Kidney (tissue), 22 donors: ENCODE measurements at places on chromosomes 1 and 21.

- DNase-seq, result peak; percentile 81
These were observed 25.5 kb downstream of the CAPN9 start for GRCh38 chr1:230772457-230773395.

- DNase-seq, result no peak
These were observed 188.1 kb upstream of the SAMSN1 start for GRCh38 chr21:14734191-14734590.

GRCh38 chr1:43243299-43243698 is 26.5 kb upstream of the TMEM125 start:
- no peak for DNase-seq

GRCh38 chr1:115229016-115229415 is 109.0 kb downstream of the NGF start:
- DNase-seq, result no peak

GRCh38 chr1:154351363-154352068 is 26.2 kb downstream of the ATP8B2 start:
- no peak for DNase-seq

DNA sequence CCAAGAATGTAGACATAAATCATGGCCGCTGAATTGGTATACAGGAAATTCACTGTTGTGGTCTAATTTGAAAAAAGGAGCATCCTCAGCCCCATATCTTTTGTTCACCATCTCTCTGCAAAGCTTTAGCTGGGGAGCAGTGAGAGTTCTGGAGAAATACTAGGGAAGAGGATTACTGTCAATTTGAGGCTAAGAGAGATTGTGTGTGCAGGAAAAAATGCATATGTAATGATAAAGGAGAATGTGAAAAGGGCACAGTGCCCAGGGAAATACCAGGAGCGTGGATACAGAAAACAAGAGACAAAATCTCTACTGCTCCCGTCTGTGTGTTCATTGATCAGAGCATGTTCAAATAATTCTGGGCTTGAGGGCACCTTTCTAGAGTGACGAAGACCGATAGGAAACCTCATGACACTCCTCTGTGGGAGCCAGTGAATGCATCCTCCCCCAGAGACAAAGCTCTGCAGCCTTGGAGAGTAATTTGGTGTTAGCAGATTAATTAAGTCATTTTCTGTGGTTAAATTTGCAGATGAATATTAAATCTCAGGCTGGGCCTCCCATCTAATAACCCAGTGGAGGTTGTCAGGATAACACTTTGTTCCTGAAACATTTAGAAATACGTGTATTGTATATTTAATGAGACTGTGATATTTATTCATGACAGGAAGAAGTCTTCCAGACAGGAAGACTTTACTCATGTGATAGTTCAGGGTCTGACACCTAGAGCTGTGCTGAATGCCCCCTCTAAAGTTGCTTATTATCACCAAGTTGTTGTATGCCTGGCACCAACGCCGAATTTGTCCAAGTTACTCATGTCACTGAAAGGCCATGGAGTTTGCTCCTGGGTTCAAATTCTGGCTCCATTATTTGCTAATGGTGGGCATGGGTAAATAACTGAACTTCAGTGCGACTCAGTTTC is 287.3 kb upstream of the SGIP1 start:
- no peak for DNase-seq

DNA sequence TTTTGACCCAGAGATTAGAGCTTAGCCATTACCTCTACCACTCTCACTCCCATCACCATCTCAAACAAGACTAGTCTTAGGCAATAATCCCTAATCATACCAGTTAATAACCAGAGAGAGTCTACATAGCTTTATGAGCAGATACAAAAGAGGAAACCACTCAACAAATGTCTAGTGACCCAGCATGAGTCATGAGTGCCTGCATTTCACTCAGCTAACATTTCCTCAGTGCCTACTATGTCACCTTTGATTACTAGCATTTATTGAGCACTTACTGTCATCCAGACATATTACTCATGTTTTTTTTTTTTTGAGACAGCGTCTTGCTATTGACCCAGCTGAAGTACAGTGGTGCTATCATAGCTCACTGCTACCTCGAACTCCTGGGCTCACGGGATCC is 35.9 kb upstream of the GALNT2 start:
- no peak for DNase-seq

DNA sequence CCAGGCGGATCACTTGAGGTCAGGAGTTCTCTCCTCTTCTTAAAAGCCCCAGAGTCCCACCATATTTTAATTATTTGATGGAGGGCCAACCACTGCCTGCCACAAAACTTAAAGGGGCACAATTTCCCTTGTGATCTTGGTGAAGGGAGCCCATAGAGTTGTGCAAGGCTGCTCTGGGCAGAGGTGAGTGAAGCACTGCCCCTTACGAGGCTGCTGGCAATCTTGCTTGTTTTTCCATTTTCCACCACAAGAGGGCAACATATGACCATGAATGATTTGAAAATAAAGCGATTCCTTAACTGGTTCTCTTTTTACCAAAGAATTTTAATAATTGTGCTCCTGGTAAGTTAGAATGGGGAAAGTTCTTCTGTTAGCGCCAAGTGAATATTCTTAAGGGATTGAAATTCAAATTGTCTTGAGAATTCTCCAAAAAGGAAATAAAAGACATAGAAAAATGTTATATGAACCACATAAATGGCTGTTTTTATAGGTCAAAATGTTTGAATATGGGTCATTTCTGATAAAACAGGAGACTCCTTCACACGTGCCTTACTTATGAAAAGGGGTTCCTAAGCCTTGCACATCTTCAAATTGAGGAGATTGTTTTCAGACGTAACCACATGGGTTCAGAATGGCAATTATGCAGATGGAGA is 22.7 kb downstream of the PGM1 start:
- DNase-seq, result peak; percentile 88

DNA sequence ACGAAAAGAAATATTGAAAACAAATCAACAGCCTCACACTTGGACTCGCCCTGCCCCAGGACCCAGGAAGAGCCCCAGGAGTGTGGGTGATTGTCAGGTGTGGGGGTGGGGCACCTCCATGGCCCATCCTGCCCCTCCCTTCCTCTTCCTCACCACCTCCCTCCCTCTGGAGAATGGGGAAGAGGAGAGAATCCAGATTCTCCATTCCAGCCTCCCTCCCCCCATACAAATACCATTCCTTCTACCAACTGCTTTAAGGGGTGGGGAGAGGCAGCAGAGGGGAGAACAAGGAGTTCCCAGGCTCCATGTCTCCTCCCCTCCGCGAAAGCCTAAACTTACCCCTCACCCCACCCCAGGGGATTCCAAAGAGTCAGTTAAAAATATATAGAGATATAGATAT is 36.7 kb downstream of the MEF2D start:
- no peak for DNase-seq

- DNase-seq, result no peak
These were observed 7.6 kb downstream of the FOXO6 start for GRCh38 chr1:41368801-41369200.

GRCh38 chr1:43597721-43598120 is 52.2 kb upstream of the KDM4A start:
- no peak for DNase-seq

- DNase-seq, result no peak
These were observed 3.3 kb upstream of the CD55 start for GRCh38 chr1:207318072-207318619.

DNA sequence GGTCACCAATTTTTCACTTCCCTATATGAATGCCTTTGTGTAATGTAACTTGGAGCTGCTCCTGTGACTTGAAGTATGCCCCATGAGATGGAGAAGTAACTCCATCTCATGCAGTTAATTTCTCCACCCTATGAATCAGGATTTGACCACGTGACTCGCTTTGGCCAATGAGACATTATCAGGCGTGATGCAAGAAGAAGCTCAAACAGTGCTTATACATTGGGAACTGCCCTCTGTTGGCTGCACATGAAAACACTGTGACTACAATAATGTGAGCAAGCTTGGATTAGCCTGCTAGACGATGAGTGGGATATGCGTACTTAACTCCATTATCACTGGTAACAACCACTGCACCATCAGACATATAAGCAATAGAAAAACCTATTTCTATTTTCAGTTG is 684.4 kb downstream of the PLA2G4A start:
- no peak for DNase-seq

GRCh38 chr1:245332513-245332912 is 177.7 kb downstream of the KIF26B start:
- peak; percentile 69 for DNase-seq

- peak; percentile 12 for DNase-seq
These were observed 153.9 kb downstream of the GRIK3 start for GRCh38 chr1:36880155-36881067.

DNA sequence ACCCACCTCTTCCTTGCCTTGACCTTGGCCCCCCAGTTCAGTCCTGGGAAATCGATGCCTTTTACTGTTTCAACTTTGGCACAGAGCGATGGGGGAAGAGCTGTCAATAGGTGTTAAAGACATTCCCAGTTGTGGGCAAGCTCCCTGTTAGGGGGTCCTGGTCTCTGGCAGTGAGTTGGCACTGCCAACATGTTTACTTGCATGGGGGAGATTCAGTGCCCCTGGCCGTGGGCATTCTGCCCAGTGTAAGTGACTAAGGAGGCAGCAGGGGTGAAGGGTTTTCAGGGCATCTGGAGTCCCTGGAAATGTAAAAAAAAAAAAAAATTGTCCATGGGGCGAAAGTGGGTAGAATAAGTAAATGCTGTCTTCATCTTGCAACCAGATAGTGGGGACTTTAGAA is 407.0 kb downstream of the PTPRU start:
- no peak for DNase-seq

DNA sequence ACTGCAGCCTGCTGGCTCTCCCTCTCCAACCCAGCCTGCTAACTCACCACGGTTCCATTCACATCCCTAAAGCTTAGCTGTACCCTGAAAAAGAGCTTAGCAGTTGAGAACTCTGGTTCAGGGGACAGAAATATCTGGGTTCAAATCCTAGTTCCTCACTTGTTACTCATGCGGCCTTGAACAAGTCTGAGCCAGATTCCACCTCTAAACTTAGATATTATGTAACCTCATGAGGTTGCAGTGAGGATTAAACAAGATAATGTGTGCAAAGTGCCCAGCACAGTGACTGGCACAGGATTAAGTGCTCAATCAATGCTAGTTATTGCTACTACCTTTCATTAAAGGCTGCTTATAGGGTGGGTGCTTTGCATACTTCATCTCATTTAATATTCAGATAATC is 41.3 kb upstream of the DHCR24 start:
- no peak for DNase-seq

GRCh38 chr1:38336301-38336923 is 289.8 kb upstream of the POU3F1 start:
- DNase-seq, result no peak

DNA sequence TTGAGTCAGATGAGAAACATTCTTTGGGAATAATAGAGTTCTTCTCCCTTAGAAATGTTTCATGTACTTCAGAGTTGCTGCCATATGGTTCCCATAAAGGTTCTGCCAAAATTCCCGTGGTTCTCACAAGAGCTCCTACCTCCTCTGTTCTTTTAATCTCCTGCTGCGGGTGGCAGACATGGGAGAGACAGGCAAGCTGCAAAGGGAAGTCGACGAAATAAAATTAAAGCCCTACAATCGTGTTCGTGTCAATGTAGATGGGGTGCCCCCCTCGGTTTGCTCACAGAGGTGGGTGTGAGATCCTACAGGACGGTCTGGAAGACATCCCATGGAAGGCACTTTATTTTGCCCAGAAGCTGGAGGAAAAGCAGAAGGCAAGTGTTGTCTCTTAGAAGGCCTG is 276.0 kb downstream of the RWDD3 start:
- no peak for DNase-seq

DNA sequence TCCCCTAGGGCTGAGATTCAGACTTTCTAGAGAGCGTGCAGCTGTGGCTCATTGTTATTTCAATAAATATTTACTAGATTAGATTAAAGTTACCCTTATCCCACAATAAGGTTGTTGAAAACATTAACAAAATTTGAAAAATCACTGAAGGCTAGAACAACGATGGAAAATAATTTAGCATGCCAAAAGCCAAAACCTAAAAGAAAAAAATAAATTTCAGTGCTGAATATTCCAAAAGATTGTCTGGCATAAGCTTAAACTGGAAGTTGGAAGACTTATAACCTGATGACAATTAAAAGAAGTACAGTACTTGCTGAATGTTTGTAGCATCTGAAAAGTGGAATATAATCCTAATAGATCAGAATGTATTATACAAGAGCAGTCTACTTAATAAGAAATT is 221.3 kb downstream of the USH2A start:
- no peak for DNase-seq

DNA sequence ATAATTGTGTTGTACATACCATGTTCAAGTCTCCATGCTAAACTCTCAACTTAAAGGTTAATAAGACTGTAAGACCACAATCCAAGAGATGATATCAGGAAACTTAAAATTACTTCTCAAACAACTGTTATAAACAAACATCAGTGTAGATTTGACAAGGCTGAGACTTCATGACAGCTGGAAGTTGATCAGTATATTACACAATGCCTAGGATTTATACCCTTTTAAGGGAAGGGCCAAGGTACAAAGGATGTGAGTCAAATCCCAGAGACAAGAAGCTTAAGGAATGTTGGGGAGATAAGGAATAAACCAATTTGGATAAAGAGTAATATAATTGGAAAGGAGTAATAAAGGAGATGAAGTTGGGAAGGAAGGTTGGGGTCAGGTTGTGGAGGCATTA is 98.8 kb downstream of the LBR start:
- DNase-seq, result no peak

DNA sequence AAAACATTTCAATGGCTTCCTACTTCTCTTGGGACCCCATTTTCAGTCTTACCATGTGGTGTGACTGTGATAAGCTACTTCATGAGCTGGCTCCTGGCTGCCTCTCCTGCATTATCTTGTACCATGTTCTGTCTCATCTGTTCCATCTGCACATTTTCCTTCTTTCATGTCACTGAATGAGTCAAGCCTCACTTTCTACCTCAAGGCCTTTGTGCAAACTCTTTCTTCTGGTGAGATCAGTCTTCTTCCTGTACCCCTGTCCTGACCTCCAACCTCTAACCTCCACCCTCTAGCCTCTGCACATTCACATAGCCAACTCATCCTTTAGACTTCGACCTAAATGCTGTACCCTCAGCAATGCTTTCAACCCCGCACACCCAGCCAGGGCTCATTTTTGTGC is 9.6 kb upstream of the FAM78B start:
- DNase-seq, result no peak

DNA sequence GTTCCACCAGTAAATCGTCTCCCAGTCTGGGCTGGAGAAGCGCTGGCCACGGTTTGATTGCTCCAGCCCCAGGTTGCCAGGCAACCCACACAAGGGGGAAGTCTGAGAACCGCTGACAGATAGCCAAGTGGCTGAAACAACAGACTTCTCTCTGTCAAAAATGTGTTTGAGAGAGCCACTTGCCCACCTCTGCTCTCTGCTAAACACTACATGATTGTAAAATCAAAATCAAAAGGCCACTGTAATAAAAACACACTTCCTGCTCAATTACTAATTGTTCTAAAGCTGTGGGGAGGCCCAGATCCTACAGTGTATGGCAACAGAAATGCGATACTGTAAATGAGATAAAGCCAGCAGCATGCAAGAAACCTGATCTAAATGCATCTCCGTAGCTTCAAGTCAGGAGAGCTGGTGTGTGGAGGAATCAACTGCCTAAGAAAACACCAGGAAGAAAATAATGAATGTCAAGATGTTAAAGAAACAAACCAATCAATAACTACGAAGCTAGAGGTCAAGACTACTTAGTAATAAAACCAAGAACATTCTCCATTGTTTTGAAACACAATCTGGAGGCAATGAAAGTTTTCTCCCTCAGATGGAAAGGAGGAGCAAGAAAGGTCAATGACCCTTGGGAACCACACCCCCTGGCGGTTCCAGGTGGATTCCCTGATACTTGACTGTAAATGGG is 121.2 kb downstream of the SLC45A1 start:
- peak; percentile 94 for DNase-seq
